ENCODE measurements at places on chromosomes 12 and 14.
A peak's percentile ranks its signal among the peaks of the same experiment; 100 is the strongest.

GRCh38 chr14:70052990-70053389, 135.8 kb downstream of the SLC8A3 start:
- DNase-seq: no peak

DNA sequence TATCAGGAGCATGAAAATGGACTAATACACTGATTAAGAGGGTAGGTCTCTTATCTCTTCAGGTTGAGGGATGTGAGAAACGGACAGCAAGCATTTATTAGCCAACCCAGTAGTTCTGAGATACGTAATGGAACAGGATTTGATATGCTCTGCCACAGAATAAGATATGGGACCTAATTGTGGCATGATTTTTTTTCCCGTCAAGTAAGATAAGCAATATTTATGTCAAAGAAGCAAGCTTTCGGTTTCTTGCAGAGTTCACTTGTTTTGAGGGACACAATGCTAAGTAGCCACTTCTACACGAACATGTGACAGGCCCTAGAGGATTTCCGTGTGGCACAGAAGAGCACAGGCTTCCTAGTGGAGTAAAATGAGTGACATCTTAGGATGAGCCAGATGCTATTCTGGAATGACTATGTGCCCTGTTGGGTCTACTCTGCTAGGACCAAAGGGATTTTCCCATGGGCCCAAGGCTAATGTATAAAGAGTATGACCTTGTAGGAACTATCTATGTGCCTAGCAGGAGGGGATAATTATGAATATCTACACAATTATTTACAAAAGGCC, 57.9 kb downstream of the SLC38A1 start:
- DNase-seq: no peak

DNA sequence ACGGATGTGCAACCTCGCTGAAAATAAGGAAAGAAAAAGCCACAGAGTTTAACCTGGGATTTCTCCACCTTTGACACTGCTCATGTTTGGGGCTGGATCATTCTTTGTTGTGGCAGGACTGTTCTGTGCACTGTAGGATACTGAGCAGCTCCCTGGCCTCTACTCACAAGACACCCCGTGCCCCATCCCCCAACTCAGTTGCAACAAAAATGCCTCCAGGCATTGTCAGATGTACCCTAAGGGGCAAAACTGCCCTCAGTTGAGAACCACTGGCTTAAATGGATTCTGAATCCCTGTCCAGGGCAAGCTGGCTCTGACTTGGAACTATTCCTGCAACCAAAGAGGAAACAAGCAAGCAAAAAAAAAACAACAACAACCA, 2.1 kb downstream of the GLTP start:
- DNase-seq: no peak

GRCh38 chr12:52238207-52238840, 5.3 kb downstream of the KRT7 start:
- no peak for DNase-seq

DNA sequence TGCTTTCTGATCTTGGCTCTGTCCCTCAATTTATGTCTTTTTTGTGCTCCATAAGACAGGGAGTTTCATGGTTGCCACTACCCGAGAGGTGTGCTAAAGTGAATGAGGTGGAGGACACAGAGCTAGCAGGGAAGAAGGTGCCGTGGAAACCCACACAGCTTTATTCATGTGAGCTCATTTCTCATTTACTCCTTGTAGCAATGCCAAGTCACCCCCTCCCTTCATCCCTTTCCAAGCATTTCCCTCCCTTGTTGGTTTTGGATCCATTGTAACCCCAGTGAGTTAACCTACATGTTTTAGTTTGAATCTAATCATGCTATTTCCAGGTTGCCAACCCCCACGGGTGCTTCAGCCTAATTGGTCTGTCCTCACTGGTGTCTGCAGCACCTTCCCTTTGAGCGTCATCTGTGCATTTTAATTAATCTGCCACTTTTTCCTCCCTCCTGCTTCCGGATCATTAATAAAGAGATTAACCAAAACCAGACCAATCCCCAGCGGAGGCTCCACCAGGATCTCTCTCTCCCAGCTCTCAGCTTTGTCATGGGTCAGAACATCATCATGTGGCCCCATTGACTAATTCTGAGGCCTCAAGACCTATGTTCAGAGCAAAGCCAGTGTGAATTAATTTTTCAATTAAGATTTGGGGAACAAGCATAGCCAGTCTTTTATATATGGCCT, 56.2 kb downstream of the NTF3 start:
- DNase-seq: peak; percentile 21

DNA sequence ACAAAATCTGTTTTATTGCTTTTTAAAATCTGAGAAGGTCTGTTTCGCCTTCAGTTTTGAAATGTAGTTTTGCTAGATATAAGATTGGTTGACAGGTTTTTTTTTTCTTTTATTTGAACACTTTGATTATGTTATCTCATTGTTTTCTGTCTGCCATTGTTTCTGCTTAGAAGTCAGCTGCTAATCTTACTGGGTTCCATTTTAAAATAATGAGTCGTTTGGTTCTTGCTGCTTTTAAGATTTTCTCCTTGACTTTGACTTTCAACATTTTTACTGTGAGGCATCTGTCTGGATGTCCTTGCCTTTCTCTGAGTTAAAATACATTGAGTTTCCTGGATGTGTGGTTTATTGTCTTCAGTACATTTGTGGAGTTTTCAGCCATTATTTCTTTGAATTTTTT, 56.7 kb downstream of the ADIPOR2 start:
- DNase-seq: no peak

DNA sequence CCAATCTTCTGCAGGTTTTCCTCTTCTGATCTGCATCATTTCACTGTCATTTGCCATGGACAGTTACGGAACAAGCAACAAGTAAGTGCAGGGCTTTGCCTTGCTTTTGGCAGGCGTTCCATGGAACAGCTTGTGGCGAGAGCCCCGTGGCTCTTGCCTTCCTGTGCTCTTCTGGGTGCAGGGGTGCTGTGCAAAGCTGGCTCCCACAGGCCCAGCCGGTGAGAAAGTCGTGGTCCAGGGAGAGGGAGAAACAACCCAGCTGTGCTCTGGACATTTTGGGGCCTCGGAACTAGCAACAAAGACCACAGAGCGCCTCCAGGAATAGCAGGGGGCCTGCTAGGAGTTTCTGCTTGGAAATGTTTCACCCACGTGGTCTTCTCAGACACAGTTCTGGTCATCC, 164.7 kb downstream of the ADGRD1 start:
- no peak for DNase-seq

GRCh38 chr14:87676814-87677437, 316.1 kb downstream of the GALC start:
- DNase-seq: peak; percentile 40

DNA sequence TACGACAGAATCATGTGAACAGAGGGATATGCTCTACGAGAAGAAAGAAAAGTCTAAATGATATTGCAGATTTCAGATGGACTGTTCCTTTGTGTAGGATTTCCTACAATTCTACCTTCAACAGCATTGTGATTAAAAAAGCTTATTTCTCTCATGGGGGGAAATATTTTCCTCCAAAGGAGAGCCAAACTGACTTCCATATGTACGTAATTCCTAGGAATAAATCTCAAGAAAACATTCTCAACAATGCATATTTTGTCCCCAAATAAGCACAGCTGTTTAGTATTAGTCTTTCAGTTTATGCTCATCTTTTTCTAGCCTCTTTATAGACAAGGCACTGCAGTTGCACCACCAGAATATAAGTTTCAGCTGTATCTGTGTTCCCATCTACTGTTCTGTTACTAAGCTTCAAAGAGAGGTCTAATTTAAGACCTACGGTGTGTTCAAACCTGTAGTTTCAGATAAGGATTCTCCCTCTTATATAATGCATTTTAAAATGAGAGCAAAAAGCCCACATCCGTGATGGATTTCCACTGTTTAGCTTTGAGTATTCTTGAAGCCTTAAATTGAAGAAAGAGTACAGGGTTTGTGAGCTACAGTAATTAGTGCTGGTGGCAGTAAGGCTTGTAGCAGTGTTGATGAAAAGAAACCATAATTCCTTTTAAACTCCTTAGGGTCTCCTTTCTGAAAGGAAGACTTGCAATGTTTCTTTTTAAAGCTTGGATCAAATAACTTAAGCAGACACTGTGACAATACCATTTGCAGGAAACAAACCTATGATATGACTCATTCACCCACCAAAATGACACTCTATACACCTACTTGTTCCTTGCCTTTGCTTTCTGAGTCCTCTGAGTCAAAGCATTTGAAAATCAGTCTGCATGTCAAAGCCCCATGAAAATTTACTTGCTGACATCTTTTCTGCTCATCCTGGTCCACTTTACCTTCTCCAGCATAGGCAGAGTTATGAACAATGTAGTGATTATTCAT, 754.1 kb downstream of the NOVA1 start:
- no peak for DNase-seq

GRCh38 chr12:123559468-123559867, 24.9 kb upstream of the TMED2 start:
- no peak for DNase-seq

DNA sequence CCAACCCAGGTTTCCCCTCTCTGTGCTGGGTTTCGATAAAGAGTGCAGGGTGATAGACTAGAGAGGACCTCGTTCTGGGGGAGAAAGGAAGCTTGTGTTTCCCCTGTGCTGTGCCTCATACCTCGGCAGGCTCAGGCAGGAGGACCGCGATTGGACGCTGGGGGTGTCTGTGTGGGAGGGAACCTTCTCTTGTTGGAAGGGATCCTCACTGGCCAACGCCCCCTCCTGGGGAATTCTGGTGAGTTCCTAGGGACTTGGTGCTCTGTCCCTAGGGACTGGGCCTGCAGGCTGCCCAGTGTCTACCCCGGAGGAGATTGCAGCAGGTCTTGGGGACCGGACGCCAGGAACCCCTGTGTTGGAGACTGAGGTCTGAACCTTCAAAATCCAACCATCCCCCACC, 157.4 kb upstream of the PRMT8 start:
- no peak for DNase-seq

DNA sequence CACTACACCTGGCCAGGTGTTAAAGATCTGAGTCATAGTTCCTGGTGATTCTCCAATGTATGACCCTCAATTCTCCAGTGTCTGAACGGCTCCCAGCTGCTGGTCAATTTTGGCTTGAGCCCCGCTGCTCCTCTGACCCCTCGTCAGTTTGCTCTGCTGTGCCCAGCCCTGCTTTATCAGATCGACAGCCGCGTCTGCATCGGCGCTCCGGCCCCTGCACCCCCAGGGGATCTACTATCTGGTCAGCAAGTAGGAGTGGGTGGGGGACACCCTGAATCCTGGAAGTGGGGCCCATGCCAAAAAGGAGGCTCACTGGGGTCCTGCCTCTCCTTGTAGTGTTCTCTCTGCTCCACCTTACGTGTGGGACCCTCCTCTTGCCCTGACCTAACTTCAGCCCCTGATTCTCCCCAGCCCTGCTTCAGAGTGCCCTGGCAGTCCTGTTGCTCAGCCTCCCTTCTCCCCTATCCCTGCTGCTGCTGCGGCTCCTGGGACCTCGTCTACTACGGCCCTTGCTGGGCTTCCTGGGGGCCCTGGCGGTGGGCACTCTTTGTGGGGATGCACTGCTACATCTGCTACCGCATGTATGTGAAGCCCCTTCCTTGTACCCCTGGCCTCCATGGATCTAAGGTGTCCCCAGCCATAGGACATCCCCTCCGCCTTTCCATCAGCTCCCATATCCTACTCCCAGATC, 5.0 kb downstream of the SLC39A5 start:
- DNase-seq: no peak

DNA sequence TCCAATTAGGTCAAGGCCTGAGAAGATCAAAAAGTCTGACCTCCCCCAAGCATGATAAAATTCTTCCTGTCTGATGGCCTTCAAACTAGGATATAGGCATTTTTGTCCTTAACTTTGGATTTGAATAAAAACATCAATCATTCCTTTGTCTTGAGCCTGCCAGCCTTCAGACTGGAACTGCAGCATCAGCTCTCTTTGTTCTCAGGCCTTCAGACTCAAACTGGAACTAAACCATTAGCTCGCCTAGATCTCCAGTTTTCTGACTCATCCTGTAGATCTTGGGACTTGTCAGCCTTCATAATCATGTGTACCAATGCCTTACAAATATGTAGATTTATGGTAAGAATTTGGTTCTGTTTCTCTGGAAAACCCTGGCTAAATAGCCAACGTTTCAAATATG, 721.7 kb downstream of the GALC start:
- DNase-seq: no peak

Data from NCI-H524 treated with DMSO at 0.1 percent for 48 hours (cell line).